Activated naive CD8-positive, alpha-beta T cell treated with anti-CD3 and anti-CD28 coated beads, Interleukin-2, amount 50 U/mL, for 16 hours (primary cell): ENCODE measurements at places on chromosomes 3 and 15.

DNA sequence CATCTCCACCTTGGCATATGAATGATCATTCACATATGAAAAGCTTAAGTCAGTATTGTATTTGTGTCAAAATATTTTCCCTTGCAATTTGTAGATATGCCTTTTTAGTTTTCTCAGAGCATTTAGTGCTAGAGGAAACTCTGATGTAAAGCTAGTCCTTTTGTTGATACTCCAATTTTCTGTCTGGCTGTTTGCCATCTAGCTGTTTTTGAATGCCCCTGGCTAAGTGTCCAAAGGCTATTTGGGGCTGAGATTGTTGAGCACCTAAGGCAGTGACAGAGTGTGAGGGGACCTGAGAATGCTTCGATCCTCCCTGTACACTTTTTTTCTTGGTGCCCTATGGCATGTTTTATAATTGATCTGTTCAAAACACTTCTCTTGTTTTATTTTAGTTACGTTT lies 3.1 kb downstream of the SLC51B start:
- no peak for DNase-seq

DNA sequence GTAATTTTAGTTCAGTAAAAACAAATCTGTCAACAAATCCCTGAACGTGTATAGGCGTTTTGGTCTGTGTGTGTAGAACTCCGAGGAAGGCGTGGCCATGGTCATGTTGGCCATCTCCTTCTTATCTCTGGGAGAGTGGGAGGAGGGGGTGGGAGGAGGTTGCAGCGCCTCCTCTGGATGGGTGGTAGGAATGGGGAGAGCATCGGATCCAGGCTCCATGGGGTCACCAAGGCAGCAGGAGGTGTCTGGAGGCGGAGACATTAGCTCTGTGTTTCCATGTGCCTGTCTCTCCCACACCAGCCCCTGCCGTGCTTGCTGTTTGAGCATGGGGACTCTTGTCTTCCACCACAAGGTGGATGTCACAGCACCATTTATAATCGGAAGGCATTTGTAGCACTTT lies 34.5 kb upstream of the TRPM1 start:
- DNase-seq, result no peak

DNA sequence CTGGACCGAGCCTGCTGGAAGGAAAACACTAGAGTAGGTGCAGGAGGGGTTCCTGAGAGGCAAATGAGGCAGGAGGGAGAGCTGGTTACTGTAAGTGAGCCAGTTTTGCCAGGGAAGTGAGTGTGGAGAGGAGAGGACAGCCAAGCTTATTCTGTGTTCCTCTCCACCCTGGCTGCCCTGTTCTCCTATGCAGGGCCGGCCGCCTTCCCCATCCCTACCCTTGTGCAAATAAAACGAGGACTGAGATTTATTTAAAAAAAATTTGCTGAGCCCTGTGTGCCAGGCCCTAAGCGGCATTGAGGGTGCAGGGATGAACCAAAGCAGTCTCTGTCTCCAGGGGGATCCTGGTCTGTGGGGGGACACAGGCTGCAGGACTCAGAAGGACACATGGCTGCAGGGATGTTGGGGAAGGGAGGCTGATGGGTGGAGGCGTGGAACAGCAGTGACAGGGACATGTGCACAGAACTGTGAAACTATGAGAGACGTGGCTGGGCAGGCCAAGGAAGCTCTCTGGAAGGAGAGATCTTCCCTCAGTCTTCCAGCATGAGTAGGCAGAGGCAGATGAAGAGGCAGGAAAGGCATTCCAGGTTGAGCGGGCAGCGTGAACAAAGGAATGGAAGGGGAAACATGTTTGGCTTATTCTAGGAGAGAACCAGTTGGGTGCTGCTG lies 12.1 kb downstream of the CORO2B start:
- no peak for DNase-seq

DNA sequence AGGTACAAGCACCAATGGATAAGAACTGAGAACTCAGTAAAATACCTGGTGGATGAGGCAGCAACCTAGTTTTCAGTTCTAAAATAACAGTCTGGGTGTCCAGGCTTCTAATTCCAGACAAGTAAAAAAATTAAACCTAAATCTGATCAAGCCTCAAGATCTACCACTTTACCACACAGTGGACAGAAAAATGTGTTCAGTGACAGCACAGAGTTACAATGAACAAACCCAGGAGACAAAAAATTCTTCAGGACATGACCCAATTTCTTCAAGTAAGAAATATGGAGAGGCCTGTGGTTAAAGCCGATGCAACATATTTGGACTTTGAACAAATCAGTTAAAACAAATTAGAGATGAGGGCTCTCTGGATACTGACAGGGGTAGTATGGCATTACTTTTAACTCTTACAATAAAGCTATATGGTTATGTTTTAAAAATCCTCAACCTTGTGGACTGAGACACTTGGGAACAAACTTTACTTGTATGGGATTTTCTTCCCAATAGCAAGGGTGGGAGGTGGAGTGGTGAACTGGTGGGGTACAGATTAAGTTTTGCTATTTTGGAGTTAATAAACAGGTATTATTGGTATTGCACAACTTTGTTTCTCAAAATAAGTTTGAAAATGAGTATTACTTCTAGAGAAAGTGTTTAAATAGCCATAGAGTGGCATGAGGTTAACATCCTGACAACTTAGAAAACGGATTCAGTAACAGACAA lies 14.2 kb downstream of the CCNL1 start:
- no peak for DNase-seq

- no peak for DNase-seq
Observed at GRCh38 chr3:169998668-169999131, 32.1 kb downstream of the SEC62 start.

DNA sequence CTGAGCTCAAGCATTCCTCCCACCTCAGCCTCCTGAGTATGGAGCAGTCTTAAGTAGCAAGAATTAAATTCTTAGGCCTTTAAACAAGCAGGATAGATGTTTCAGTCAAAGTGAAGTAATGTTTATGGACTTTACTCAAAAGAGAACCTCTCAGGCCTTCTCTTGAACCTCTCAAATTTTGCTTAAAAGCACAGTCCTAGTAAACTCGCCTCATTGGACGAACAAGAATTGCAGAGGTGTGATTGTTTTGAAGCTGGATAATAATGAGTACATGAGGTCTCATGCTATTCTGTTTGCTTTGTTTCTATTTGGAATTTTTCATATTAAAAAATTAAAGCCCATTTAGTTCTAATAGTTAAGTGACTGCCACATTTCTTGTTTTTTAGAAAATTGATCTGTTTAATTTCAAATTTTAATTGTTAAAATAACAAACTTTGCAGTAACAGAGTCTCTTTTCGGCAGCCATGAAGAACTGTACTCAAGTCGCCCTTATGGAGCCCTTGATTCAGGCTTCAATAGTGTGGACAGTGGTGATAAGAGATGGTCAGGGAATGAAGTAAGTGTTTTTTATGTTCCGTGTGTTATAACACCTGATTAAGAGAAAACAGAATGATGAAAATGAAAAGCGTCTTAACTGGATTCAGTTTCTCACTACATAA lies 39.4 kb downstream of the LRCH3 start:
- no peak for DNase-seq

- DNase-seq, result no peak
Observed at GRCh38 chr3:65577843-65578430, 460.8 kb downstream of the MAGI1 start.
